A549 treated with Mapracorat at 1 μM for 4 hours (cell line): ENCODE measurements at places on chromosomes 2 and 18. TPM values are rescaled to one million over a fixed set of nuclear protein-coding genes. Genes with fewer than 3 reads are reported as not detected.

Gene FZD7
- total RNA-seq: 5.2 to 7.3 TPM (median 6.4 TPM) in 5 replicates

Gene SLC4A1AP
- total RNA-seq: 27.0 to 35.2 TPM (median 29.7 TPM) in 5 replicates

Gene WBP1
- 47.3 to 87.4 TPM (median 83.1 TPM) in 5 replicates for total RNA-seq

Gene SPDYA
- 0.13 to 0.28 TPM (median 0.17 TPM) in 4 of 5 replicates, not detected in the other for total RNA-seq

Gene LINC00305
- not detected in 5 replicates for total RNA-seq

Gene KCNJ3
- total RNA-seq: not detected in 5 replicates

Gene ZNF512
- 14.5 to 18.6 TPM (median 16.5 TPM) in 5 replicates for total RNA-seq

Gene GAD1
- 0.26 to 0.83 TPM (median 0.76 TPM) in 5 replicates for total RNA-seq

Gene PRKAG3
- not detected in 5 replicates for total RNA-seq

Gene DSG4
- not detected in 5 replicates for total RNA-seq
